ENCODE measurements at places on chromosomes 7 and 10.

DNA sequence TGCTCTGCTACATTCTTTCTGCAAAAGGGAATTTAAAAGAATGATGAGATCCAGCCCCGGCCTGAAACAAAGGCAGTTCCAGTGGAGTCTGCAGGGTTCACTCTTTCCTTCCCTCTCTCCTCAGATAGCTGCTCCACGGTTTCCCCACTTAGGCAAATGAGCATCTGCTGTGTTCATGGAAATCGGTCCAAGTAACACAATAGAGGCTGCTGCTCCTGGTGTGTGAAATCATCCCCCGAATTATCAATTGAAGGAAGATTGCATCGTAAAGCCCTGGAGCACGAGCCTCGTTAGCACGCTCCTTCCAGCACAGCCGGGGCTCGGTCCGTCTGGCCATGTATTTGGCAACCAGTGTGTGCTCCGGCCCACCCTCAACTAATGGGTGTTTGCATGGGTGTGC is 108.3 kb upstream of the DPP6 start:
- DNase-seq: no peak

- no peak for DNase-seq
These were observed 268.6 kb downstream of the HGF start for GRCh38 chr7:81501220-81501619.

DNA sequence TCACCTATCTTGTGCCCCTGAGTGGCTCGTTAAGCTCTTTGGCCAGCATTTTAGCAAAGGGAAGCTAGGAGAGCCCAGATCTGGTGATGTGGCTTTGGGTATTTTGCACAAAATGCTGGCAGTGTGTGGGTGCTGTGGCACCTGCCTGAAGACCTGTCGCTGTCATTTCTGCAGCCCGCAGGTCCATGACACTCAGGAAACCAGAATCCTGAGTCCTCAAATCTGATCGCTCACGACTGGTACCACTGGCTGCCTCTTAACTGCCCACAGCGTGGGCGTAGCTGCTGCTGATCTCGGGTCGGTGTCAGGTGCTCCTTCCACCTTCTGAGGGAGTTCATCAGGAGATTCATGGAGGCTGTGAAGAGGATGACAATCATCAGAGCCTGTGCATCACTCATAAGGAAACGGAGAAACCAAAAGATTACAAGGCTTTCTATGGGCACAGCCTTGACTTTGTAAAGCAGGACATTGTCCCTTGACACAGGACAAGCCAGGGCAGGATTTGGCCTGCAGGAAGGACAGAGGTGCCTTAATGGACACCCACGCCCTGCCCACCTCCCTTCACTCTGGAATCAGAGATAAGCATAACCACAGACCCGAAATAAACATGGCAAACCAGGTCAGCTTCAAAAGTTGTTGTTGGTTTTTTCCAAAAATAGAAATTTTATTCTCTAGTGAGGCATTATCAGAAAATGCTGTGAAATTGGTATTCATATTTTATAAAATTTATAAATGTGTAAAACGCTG is 71.0 kb upstream of the STK17A start:
- DNase-seq: no peak

GRCh38 chr7:118185163-118185860 is 1.3 kb downstream of the LSM8 start:
- no peak for DNase-seq

DNA sequence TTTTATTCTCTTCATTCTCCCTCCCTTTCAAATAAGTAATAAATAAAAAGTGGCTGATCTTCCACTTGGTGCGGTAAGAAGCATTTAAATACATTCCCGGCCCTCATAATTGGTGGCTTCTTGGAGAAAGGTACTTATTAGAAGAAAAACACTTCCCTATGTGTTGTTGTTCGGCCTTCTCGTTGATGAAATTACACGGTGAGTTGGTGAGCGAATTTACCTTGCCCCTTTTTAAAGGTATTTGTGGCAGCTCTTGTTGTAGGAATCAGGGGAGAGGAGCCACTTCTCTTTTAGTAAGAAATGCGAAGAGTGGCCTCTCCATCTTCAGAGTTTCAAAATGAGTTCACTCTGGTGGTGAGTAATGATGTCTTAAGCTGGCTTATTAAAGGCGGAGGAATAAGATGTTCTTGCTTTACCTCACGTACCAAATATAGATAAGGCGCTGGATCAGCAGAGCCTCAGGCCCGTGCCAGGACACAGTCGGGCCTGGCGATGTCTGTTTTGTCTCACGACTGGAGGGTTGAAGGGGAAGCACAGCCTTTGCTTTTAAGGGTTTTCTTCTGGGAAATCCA is 135.9 kb downstream of the CUX1 start:
- DNase-seq: no peak

DNA sequence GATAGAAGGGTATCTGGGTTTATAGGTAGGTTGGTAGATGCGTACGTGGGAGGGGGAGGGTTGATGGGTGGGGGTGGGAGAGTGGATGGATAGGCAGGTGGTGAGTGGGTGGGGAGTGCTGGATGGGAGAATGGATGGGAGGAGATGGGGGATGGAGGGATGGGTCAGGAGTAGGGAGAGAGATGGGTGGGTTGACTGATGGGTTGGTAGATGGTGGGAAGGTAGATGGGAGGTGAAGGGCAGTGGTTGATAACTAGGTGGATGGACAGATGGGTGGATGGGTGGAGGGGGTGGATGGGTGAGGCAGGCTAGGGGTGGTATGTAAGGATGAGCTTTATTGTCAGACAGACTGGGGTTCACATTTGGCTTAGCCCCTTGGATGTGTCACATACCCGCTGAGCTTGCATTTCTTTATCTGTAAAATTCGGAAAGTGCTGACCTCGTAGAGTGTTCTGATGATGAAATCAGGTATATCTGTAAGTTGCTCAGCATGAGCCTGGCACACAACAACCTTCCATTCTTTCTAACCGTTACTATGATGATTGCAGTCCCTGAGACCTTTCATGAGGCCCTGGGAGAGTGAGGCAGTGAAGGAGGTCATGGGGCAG is 34.3 kb downstream of the SLIT1 start:
- no peak for DNase-seq

GRCh38 chr7:157828190-157828589 is 491.4 kb downstream of the DNAJB6 start:
- DNase-seq: no peak

DNA sequence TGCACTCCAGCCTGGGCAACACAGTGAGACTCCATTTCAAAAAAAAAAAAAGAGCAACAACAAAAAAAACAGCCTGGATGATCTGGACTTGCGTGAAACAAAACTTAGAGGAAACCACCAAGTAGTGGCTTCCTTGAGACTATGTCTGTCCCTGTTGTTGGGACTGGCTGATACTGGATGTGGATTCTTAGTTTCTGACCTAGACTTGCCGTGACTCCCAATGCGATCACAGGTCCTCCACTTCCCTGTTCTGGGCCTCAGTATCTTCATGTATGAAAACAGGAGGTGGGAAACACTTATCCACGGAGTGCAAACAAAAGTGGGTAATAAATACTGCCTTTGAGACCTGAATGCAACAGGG is 125.7 kb downstream of the PRPF18 start:
- no peak for DNase-seq

Measured in iPS-NIHi11 (cell line).